ENCODE measurements at places on chromosomes 11 and 22. TPM values are rescaled to one million over a fixed set of nuclear protein-coding genes. Genes with fewer than 3 reads are reported as not detected.

DDIAS gene
- 6.2 TPM for polyA plus RNA-seq

DNA sequence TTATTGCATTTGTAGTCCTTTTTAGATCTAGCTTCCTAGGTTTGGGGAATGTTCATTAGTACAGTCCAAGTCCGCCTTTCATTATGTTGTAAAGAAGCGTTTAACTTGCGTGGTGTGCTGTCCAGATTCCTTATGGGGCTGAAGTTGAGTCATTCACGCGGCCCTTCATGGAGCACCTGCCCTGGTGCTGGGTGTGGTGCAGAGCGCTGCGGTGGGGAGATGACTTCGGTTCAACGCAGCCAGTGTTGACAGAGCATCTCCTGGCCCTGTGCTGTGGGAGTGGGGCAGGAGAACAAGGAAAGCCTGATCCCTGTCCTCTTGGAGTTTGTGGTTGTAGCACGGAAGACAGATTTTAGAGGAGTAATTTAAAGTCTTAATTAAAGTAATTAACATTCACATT is 152.0 kb downstream of the TBC1D22A start:
- H3K4me3 ChIP-seq, result no peak overlapping the region
- no peaks in the 10 kb centered on the region for H3K36me3 ChIP-seq
- peak; percentile 7 for DNase-seq
- no peaks in the 10 kb centered on the region for H3K4me1 ChIP-seq

- peaks cover 6% of the 10 kb centered on the region for H3K4me1 ChIP-seq
- no peak overlapping the region for H3K27ac ChIP-seq
- no peaks in the 10 kb centered on the region for H3K27me3 ChIP-seq
- DNase-seq, result no peak
- no peak overlapping the region for H3K4me3 ChIP-seq
Measured at GRCh38 chr22:37990301-37990700, 5.9 kb upstream of the SOX10 start.

GRCh38 chr11:78752494-78752893 is 177.8 kb upstream of the NARS2 start:
- DNase-seq, result no peak
- H3K36me3 ChIP-seq, result no peaks in the 10 kb centered on the region
- no peak overlapping the region for H3K4me3 ChIP-seq
- no peak overlapping the region for H3K27ac ChIP-seq

DDTL gene
- 2.2 TPM for polyA plus RNA-seq

WBP2NL gene
- polyA plus RNA-seq, result not detected

DNA sequence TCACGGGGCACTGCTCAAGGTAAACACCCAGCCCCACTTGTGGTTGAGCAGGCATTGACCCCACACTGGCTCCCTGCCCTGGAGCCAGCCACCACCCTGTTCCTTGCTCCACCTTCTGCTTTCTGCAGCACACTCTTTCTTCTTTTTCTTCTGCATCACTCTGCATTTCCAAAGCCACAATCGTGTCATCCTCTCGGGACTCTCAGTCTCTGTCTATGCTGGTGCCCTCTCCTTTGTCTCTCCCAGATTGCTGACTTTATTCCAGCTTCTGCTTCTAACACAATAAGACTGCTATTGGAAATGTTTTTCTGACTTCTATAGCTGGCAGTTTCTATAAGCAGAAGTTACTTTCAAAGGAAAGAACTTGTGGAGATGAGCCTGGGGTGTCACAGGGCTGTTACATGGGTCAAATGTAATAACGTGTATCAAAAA is 14.4 kb downstream of the GRAP2 start:
- no peak overlapping the region for H3K27ac ChIP-seq
- H3K4me3 ChIP-seq, result no peak overlapping the region
- H3K4me1 ChIP-seq, result no peaks in the 10 kb centered on the region
- no peak for DNase-seq
- no peaks in the 10 kb centered on the region for H3K36me3 ChIP-seq

RTN3 gene
- polyA plus RNA-seq, result 160 TPM

DNA sequence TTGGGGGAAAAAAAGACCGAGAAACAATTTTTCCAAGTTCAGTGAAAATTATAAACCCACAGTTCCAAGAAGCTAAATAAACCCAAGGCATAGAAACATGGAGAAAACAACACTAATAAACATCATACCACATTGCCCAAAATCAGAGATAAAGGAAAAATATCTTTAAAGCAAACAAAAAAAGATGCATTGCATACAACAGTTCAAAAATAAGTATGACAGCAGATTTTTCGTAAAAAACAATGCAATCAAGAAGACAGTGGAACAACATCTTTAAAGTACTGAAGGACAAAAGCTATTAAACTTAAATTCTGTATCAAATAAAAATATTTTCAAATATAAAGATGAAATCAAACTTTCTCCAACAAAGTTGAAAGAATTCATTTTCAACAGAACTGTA is 921.3 kb downstream of the METTL15 start:
- H3K4me3 ChIP-seq, result no peak overlapping the region
- no peaks in the 10 kb centered on the region for H3K36me3 ChIP-seq
- H3K27me3 ChIP-seq, result no peaks in the 10 kb centered on the region

DNA sequence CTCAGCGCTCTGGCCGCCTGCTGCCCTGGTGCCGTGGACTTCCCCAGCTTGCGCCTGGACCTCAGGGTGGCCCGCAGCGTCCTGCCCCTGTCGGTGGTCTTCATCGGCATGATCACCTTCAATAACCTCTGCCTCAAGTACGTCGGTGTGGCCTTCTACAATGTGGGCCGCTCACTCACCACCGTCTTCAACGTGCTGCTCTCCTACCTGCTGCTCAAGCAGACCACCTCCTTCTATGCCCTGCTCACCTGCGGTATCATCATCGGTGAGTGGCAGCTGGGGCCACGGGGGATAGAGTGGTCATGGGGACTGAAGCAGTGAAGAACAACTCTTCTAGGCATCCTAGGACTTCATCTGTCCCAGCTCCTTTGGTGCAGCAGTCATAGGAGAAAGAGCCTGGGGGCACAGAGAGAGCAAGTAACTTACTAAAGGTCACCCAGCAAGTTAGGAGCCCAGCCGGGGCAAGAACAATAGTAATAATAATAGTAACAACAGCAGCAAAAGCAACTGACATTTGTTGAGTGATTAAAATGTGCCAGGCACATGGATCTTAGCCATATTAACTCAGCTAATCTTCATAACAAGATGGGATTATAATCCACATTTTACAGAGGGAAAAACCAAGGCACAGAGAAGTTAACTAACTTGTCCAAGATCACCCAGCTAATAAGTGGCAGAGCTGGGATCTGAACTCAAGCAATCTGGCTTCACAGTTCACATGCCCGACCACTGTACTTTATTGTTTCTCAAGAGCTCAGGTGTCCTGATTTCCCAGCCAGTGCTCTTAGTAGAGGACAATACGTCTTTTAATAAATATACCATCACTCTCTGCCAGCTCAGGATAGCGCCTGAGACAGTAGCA is 1.4 kb downstream of the SLC35C1 start:
- H3K27ac ChIP-seq, result no peak overlapping the region
- H3K4me3 ChIP-seq, result peak overlapping the region; percentile 87
- peaks cover 15% of the 10 kb centered on the region for H3K27me3 ChIP-seq
- H3K4me1 ChIP-seq, result peaks cover 6% of the 10 kb centered on the region

DNA sequence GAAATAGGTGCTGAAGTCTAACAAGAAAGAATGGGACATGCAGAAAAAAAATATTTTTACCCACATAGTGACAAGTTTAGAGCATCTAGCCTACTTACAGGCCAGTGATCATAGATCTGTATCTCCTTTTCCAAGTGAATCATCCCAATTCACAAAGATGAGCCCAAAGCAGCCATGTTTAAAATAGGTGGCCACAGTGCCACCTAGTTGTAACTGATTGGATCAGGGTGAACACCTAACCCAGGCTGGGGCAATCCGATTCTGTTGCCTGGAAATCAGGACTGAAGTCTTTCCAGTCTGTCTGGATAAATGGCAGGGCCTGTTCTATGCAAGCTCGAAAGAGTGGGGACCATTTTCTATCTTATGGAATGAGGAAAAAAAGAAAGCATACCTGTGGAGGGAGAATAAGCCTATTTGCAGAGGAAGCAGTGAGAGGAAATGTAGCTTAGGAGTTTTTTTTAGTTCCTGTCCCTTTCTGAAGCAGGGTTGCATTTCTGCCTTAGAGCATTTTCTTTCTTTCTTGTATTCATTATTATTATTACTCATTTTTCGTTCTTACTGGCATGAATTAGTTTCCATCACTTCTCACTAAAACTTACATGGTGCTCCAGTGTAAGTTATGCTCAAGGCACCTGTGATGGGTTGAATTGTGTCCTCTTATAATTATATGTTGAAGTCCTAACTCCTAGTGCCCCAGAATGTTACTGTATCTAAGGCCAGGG is 113.2 kb upstream of the RAG2 start:
- H3K36me3 ChIP-seq, result no peaks in the 10 kb centered on the region
- DNase-seq, result no peak
- no peak overlapping the region for H3K27ac ChIP-seq
- no peaks in the 10 kb centered on the region for H3K27me3 ChIP-seq
- no peak overlapping the region for H3K4me3 ChIP-seq
- no peaks in the 10 kb centered on the region for H3K4me1 ChIP-seq

DNA sequence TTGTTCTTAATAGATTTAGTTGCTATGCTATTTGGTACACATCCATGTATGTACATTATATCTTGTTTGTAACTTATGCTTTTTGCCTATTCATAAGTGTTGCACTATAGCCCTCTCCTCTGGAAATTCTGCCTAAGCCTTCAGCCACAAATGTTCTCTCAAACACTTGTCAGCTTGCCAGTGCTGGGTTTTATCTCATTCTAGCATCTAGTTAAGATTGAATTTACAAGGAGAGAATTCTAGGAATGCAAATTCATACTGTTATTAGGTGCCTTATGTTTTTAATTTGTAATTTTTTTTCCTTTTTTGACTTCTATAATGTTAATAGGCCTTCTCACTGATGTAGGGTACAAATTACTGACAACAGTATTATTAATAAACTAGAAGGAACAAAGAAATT is 14.6 kb upstream of the CTSC start:
- H3K4me1 ChIP-seq, result no peaks in the 10 kb centered on the region
- no peak overlapping the region for H3K27ac ChIP-seq
- no peak overlapping the region for H3K4me3 ChIP-seq
- H3K36me3 ChIP-seq, result no peaks in the 10 kb centered on the region
- H3K27me3 ChIP-seq, result no peaks in the 10 kb centered on the region

DNA sequence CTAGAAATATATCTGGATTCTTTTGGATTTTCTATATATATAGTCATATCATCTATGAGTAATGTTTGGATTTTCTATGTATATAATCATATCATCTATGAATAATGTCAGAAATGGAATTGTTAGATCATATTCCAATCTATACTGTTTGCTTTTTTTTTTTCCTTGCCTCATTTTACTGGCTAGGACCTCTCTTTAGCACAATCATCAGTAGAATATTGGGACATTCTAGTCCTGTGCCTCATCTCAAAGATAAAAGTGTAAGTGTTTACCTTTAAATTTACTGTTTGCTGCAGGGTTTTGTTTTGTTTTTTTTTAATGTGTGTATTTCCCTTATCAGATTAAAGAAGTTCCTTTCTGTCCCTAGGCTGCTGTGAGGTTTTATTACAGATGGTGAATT is 97.0 kb downstream of the C11orf65 start:
- H3K27ac ChIP-seq, result no peak overlapping the region
- H3K36me3 ChIP-seq, result peaks cover under 1% of the 10 kb centered on the region
- DNase-seq, result no peak
- no peaks in the 10 kb centered on the region for H3K27me3 ChIP-seq
- H3K4me3 ChIP-seq, result no peak overlapping the region

DNA sequence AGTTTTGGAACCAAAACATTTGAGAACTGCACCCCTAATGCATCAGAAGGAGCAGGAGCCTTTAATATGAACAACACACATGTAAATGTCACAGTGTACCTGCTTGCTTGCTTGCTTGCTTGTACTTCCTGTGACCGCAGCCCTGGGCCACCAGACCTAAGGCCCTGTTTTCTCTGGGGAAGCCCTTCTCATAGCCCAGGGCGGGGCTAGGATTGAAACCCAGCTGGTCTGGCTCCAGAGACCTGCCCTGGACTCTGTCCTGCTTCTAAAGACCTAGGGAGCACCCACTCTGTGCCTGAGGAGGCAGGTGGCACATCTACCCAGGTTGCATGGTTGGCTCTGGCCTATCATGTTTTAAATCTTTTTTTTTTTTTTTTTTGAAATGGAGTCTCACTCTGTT is 7.6 kb upstream of the MCM5 start:
- DNase-seq, result no peak
- H3K4me1 ChIP-seq, result no peaks in the 10 kb centered on the region
- H3K27me3 ChIP-seq, result no peaks in the 10 kb centered on the region
- no peak overlapping the region for H3K27ac ChIP-seq
- peaks cover 3% of the 10 kb centered on the region for H3K36me3 ChIP-seq
- no peak overlapping the region for H3K4me3 ChIP-seq

Measured in H1 (cell line).